HCT116 (cell line): ENCODE measurements at places on chromosomes 6 and 20. TPM values are rescaled to one million over a fixed set of nuclear protein-coding genes. Genes with fewer than 3 reads are reported as not detected.

The SULF2 gene
- total RNA-seq = 13.0 TPM

The GOPC gene
- 24.2 TPM for total RNA-seq

The TMEM170B gene
- 1.0 TPM for total RNA-seq

The C6orf58 gene
- 0.20 TPM for total RNA-seq

The BPIFA1 gene
- not detected for total RNA-seq

GRCh38 chr6:132446141-132446854 is 45.0 kb upstream of the MOXD1 start:
- no peak overlapping the region for H3K27ac ChIP-seq
- H3K36me3 ChIP-seq = no peaks in the 10 kb centered on the region
- H3K4me1 ChIP-seq = no peaks in the 10 kb centered on the region
- no peaks in the 10 kb centered on the region for H3K27me3 ChIP-seq

DNA sequence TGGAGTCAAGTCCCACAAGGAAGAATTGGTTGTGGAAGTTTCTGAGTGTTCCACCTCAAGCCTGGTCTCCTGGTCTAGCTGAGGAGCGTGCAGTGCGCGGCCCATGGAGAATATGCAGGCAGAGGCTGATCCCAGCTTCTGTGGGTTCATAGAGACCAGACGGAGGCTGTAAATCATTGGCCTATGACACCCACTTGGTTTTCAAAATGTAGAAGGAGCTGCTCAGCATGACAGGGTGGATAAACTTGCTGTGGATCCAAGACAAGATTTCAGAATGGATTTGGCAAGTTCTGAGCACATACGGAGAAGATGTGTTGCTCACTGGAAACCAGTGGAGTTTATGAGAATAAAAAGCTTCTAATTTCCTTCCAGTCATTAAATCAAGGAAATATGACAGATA is 744 bp downstream of the KIF25 start:
- H3K27me3 ChIP-seq = peaks cover 16% of the 10 kb centered on the region
- no peak overlapping the region for H3K4me3 ChIP-seq
- DNase-seq = no peak

GRCh38 chr6:135897087-135897486 is 45.6 kb downstream of the PDE7B start:
- H3K27me3 ChIP-seq = no peaks in the 10 kb centered on the region
- DNase-seq = no peak
- H3K4me3 ChIP-seq = no peak overlapping the region
- H3K27ac ChIP-seq = no peak overlapping the region

DNA sequence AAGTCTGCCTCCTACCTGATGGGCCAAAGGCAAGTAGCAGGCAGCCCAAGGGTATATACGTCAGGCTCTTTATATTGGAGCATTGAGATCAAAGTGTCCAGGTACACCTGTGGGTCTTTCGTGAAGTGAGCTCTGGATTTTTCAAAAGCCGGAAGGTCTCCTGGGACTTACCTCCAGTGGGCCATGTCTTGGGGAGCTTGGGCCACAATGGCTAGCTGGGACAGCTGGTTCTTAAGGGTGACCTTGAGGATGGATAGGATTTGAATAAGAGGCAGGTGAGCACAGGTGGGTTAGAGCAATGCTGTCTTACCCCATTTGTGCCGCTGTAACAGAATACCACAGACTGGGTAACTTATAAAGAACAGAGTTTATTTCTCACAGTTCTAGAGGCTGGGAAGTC is 153.4 kb downstream of the CDC5L start:
- no peaks in the 10 kb centered on the region for H3K36me3 ChIP-seq
- no peaks in the 10 kb centered on the region for H3K27me3 ChIP-seq
- H3K4me1 ChIP-seq = no peaks in the 10 kb centered on the region
- no peak overlapping the region for H3K4me3 ChIP-seq
- no peak for DNase-seq

DNA sequence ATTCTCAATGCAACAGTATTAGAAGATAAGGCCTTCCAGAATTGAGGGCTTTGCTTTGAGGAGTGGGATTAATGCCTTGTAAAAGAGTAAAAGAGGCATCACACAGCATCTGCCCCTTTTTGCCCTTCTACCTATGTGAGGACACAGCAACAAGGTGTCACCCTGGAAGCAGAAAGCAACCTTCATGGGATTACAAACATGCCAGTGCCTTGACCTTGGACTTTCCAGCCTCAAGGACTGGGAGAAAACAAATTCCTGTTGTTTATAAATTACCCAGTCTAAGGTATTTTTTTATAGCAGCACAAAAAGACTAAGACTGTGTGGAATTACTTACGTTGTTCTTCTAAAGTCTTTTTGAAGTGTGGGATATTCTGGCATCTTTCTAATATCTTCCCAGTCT is 150.0 kb upstream of the SLC22A16 start:
- no peak overlapping the region for H3K4me3 ChIP-seq
- no peaks in the 10 kb centered on the region for H3K4me1 ChIP-seq
- H3K36me3 ChIP-seq = 0 out of 2 replicates have a peak, but pooled peaks cover 2% of the 10 kb centered on the region
- DNase-seq = no peak
- H3K27ac ChIP-seq = no peak overlapping the region

DNA sequence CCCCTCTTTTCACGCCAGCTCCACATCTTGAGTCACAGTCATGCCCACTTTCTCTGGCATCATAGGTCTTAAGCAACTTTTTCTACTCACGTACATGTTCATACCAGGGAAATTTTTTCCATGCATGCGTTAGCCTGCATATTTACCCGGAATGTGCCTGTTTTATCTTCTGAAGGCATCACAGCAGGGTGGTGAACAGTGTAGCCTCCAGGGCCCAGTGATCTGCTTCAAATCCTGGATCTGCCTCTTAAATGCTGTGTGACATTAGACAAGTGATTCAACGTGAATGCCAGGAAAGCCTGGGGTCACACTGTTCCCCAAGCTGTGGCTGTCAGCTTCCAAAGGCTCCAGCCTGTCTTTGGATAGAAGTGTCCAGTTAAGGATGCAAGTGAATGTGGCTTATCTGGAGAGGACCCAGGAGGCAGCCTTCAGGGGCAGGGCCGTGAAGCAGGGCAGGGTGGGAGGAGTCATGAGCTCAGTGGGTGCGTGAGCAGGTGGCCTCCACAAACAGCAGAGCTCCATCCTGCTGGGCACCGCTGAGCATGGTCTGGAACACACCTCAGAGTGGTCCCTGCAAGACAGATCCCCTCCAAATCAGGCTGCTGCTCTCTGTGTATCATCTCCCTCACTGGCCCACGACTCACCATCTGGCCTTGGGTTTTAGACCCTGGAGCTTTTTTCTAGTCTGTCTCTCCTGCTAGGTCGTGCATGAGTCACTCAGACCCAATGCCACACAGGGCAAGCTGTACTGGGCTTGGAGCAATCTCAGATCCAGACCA is 30.4 kb upstream of the CD93 start:
- H3K36me3 ChIP-seq = no peaks in the 10 kb centered on the region
- no peak overlapping the region for H3K27ac ChIP-seq
- H3K4me1 ChIP-seq = peaks cover 7% of the 10 kb centered on the region; the same call in 1 of the 2 replicates
- DNase-seq = no peak
- H3K4me3 ChIP-seq = no peak overlapping the region
- no peaks in the 10 kb centered on the region for H3K27me3 ChIP-seq

GRCh38 chr20:35027301-35027700 is 65.3 kb downstream of the TRPC4AP start:
- DNase-seq = no peak
- no peaks in the 10 kb centered on the region for H3K27me3 ChIP-seq
- no peaks in the 10 kb centered on the region for H3K4me1 ChIP-seq
- H3K27ac ChIP-seq = no peak overlapping the region
- peaks cover 5% of the 10 kb centered on the region; the same call in 1 of the 2 replicates for H3K36me3 ChIP-seq
- no peak overlapping the region for H3K4me3 ChIP-seq

- no peaks in the 10 kb centered on the region for H3K36me3 ChIP-seq
- H3K27me3 ChIP-seq = no peaks in the 10 kb centered on the region
- no peak for DNase-seq
These were observed 129.9 kb downstream of the JARID2 start for GRCh38 chr6:15375638-15376290.

GRCh38 chr20:5670036-5670536 is 80.1 kb upstream of the SHLD1 start:
- peaks cover 7% of the 10 kb centered on the region for H3K4me1 ChIP-seq
- no peak overlapping the region for H3K4me3 ChIP-seq
- no peak overlapping the region for H3K27ac ChIP-seq
- no peaks in the 10 kb centered on the region for H3K27me3 ChIP-seq
- no peaks in the 10 kb centered on the region for H3K36me3 ChIP-seq

DNA sequence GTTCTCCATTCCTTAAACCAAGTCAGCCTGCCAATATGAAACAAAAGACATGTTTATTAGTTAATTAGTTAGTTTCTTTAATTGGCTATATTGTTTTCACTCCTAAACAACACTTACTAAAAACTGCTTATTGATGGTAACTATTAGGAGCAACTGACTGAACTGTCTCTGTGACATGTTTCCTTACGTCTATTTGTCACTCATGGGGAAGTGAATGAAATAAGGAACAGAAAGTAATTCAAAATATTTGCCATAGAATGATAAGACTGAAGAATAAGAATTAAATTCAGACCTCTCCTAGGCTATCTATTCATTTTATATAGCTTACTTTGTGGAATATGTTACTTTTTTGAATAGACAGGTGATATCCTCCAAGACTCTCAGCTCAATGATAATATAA is 217.2 kb downstream of the LAMA2 start:
- H3K36me3 ChIP-seq = no peaks in the 10 kb centered on the region
- no peak for DNase-seq
- no peak overlapping the region for H3K4me3 ChIP-seq
- H3K27ac ChIP-seq = no peak overlapping the region
- no peaks in the 10 kb centered on the region for H3K4me1 ChIP-seq

GRCh38 chr6:137723273-137724017 is 143.6 kb upstream of the TNFAIP3 start:
- no peak for DNase-seq
- no peak overlapping the region for H3K27ac ChIP-seq
- no peaks in the 10 kb centered on the region for H3K36me3 ChIP-seq

GRCh38 chr6:132669690-132670291 is 10.8 kb upstream of the TAAR1 start:
- no peak overlapping the region for H3K27ac ChIP-seq
- H3K4me1 ChIP-seq = peaks cover 9% of the 10 kb centered on the region
- H3K36me3 ChIP-seq = no peaks in the 10 kb centered on the region
- H3K4me3 ChIP-seq = no peak overlapping the region
- peak; percentile 38 for DNase-seq
- no peaks in the 10 kb centered on the region for H3K27me3 ChIP-seq

GRCh38 chr20:14951105-14951504 is 613.7 kb upstream of the FLRT3 start:
- no peaks in the 10 kb centered on the region for H3K27me3 ChIP-seq
- no peak overlapping the region for H3K27ac ChIP-seq
- no peak for DNase-seq

- H3K36me3 ChIP-seq = no peaks in the 10 kb centered on the region
- H3K4me3 ChIP-seq = peak overlapping the region; percentile 42
- peak overlapping the region; percentile 97 for H3K27ac ChIP-seq
- no peaks in the 10 kb centered on the region for H3K27me3 ChIP-seq
- peak; percentile 48 for DNase-seq
These were observed 83.2 kb upstream of the TAB2 start for GRCh38 chr6:149234051-149234962.

DNA sequence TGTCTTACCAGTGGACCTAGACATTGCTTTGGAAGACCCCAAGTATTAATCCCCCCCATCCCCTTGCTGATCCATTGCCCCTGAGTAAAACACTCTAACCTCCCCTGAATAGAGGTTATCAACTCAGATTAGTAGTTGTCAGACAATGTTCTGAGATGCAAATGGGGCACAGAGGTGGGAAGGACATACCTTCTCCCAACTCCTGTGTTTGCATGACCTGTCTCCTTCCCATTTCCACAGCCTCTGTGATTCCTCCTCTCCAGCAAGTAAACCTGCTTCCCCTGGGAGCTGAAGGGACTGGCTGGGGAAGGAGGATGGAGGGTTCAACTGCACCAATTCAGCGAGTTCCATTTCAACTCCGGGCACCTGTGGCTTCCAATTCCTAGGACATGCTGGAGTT is 199.8 kb upstream of the SASH1 start:
- no peak overlapping the region for H3K4me3 ChIP-seq
- H3K27me3 ChIP-seq = no peaks in the 10 kb centered on the region
- DNase-seq = no peak
- no peak overlapping the region for H3K27ac ChIP-seq
- H3K36me3 ChIP-seq = no peaks in the 10 kb centered on the region

GRCh38 chr20:46063652-46064054 is 26.1 kb downstream of the NCOA5 start:
- no peak overlapping the region for H3K27ac ChIP-seq
- no peaks in the 10 kb centered on the region for H3K27me3 ChIP-seq
- no peak overlapping the region for H3K4me3 ChIP-seq
- H3K36me3 ChIP-seq = peaks cover 46% of the 10 kb centered on the region
- H3K4me1 ChIP-seq = no peaks in the 10 kb centered on the region

DNA sequence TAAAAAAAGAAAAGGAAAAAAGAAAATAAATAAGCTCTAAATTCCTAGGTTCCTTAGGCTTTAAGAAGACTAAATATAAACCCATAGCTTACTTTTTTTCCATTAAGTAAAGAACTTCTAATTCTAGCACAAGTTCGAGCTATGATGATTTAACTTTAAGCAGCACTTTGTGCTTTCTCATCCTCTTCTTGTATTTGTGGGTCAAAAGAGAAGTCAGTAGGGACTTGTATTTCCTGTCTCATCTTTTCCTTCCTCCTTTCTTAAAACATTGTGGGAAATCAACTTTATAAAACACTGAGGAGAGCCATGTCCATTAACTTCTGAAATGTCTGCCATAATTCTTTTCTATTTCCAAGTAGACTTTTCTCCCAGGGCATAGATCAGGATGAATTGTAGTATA is 637.7 kb upstream of the CITED2 start:
- H3K27ac ChIP-seq = no peak overlapping the region
- no peaks in the 10 kb centered on the region for H3K36me3 ChIP-seq
- no peaks in the 10 kb centered on the region for H3K4me1 ChIP-seq
- H3K27me3 ChIP-seq = no peaks in the 10 kb centered on the region
